ENCODE measurements at places on chromosomes 11 and 22. TPM values are rescaled to one million over a fixed set of nuclear protein-coding genes. Genes with fewer than 3 reads are reported as not detected.

The C11orf91 gene
- not detected for total RNA-seq

- H3K4me1 ChIP-seq = no peaks in the 10 kb centered on the region
- no peak overlapping the region for H3K27ac ChIP-seq
- no peaks in the 10 kb centered on the region for H3K27me3 ChIP-seq
- H3K4me3 ChIP-seq = no peak overlapping the region
- H3K36me3 ChIP-seq = no peaks in the 10 kb centered on the region
Measured at GRCh38 chr11:13343931-13344717, 66.5 kb downstream of the BMAL1 start.

- DNase-seq = peak; percentile 75
- H3K4me3 ChIP-seq = no peak overlapping the region
- peak overlapping the region; percentile 56 for H3K27ac ChIP-seq
- H3K27me3 ChIP-seq = no peaks in the 10 kb centered on the region
- H3K4me1 ChIP-seq = peaks cover 26% of the 10 kb centered on the region
Measured at GRCh38 chr22:37193629-37194191, 5.7 kb upstream of the C1QTNF6 start.

GRCh38 chr22:23893945-23894709 is at the start of gene MIF:
MIF (plus strand) TSS chr22:23894383; CDS start chr22:23894475, 92 bp downstream.
- peak within 1 kb of the TSS; percentile 78 for H3K4me3 ChIP-seq
- H3K27me3 ChIP-seq = no peaks in the 10 kb centered on the region
- peak; percentile 97 for DNase-seq
- H3K4me1 ChIP-seq = peaks cover 4% of the 10 kb centered on the region
- peak within 1 kb of the TSS; percentile 96 for H3K27ac ChIP-seq
- H3K36me3 ChIP-seq = peaks cover 5% of the 10 kb centered on the region
